ENCODE measurements at places on chromosomes 6 and 20.

GRCh38 chr6:168101590-168102314 is 22.7 kb upstream of the FRMD1 start:
- DNase-seq, result no peak

- DNase-seq, result no peak
Observed at GRCh38 chr20:10631126-10631525, 42.7 kb downstream of the JAG1 start.

DNA sequence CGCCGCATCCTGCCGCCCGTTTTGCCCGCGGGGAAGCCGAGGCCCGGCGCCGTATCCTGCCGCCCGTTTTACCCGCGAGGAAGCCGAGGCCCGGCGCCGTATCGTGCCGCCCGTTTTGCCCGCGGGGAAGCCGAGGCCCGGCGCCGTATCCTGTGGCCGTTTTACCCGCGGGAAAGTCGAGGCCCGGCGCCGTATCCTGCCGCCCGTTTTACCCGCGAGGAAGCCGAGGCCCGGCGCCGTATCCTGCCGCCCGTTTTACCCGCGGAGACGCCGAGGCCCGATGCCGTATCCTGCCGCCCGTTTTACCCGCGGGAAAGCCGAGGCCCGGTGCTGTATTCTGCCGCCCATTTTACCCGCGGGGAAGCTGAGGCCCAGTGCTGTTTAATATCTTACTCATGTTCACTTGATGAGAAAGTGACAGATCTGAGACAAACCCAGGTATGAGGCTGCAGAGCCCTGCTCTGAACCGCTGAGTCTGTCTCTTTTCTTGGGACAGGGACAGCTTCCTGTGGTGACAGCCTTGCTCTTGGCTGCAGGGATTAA is 129.4 kb downstream of the CDH26 start:
- DNase-seq, result no peak

GRCh38 chr20:39799366-39799965 is 837.3 kb downstream of the DHX35 start:
- DNase-seq, result no peak

- peak; percentile 18 for DNase-seq
Observed at GRCh38 chr6:45930420-45931040, 85.1 kb downstream of the CLIC5 start.

- no peak for DNase-seq
Observed at GRCh38 chr20:478949-479429, 16.7 kb upstream of the TBC1D20 start.

DNA sequence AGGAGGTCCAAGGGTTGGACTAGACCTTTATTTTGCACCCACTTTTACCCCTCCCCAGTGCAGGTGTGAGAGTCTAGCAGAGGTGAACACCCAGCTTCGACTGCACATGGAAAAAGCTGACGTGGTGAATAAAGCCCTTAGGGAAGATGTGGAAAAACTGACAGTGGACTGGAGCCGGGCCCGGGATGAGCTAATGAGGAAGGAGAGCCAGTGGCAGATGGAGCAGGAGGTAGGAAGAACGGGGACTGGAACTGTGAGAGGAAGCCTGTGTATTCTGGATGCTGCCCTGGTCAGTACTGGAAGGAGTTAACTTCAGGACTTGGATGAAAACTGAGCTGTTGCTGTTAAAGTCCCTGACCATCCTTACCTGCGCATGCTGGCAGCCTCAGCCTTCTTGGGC is 10.6 kb downstream of the CEP250 start:
- DNase-seq, result no peak

DNA sequence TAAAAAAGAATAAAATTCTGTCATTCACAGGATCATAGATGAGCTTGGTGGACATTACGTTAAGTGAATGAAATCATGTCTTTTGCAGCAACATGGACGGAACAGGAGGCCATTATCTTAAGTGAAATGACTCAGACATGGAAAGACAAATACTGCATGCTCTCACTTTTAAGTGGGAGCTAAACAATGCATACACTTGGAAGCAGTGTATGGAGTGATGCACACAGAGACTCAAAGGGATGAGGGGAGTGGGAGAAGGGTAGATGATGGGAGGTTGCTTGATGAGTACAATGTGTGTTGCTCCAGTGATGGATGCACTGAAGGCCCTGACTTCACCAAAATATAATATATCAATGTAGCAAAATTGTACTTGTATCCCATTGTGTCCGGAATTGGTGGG is 293.4 kb downstream of the CD109 start:
- DNase-seq, result no peak

GRCh38 chr6:128069188-128069587 is 168.3 kb upstream of the THEMIS start:
- no peak for DNase-seq

DNA sequence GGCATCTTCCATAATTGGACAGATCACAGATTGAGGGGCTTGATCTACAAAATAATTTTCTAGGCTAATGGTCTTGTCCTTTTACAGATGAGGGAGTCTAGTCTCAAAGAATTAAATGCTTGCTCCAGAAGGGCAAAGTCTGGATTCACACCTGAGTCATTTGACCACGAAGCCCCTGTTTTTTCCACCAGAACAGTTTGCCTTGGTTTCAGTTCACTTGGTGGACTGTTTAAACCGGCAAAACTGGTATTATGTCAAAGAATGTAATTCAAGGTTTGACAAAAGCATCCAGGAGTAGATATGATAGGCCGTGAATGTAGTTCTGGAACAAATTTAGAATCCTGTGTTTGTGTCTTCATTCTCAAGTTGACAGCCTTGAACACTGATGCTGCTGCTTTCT is 3.3 kb downstream of the MYO6 start:
- no peak for DNase-seq

- no peak for DNase-seq
Observed at GRCh38 chr6:41958022-41958856, 16.6 kb upstream of the CCND3 start.

- DNase-seq, result no peak
Observed at GRCh38 chr6:102327697-102328225, 934.3 kb downstream of the GRIK2 start.

DNA sequence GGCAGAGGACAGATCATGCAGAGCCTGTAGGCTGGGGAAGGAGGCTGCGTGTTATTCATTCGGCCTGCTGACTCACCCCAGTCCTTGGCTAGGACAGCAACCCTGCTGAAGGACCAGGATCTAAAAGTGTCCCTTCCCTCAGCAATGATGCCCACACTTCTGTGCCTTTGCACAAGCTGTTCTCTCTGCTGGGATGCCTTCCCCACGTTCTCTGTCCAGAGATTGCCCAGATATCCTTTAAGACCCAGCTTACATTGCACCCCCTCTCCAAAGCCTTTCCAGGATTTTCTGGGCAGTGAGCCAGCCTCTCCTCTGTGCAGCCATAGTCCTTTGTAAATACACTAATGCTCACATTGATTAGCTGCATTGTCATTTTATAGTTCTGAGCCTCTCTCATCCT is 99.3 kb upstream of the CHD6 start:
- no peak for DNase-seq

- no peak for DNase-seq
Observed at GRCh38 chr6:10449751-10450150, 34.9 kb upstream of the TFAP2A start.

GRCh38 chr6:31407699-31408098 is 4.3 kb downstream of the MICA start:
- no peak for DNase-seq

DNA sequence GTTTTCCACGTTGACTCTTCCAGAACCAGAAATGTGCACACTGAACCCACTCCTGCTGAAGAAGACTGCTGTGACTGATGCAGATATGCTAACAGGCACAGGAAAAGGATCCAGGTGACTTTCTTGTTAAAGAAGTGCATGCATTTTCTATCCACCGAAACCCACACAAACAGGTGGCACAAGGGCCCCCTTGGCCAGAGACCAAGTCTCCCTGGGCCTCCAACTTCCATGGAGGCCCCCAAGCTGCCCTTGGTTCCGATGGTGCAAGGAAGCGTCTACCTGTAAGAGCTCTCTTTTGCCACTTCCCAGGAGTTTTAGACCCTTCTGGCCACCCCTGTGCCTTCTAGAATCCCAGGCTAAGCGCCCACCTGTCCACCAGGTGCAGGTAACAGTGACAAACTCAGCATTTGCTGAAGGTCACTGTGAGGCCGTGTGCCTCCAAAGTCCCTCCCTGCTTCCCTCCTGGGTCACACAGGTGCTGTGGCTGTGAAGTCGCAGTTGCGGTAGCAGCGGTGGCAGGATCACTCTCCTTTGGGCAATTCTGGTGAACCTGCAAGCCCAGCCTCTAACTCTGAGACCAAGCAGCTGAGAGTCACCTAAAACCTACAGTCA is 134.8 kb downstream of the PXDC1 start:
- no peak for DNase-seq

GRCh38 chr6:5208471-5208971 is 52.2 kb downstream of the LYRM4 start:
- no peak for DNase-seq

GRCh38 chr6:169224185-169224695 is 29.4 kb downstream of the THBS2 start:
- DNase-seq, result no peak

- DNase-seq, result no peak
Observed at GRCh38 chr20:47133809-47134456, 222.6 kb downstream of the ZMYND8 start.

- no peak for DNase-seq
Observed at GRCh38 chr6:3386374-3386857, 70.4 kb downstream of the SLC22A23 start.

GRCh38 chr20:40494248-40494647 is 194.8 kb downstream of the MAFB start:
- no peak for DNase-seq

DNA sequence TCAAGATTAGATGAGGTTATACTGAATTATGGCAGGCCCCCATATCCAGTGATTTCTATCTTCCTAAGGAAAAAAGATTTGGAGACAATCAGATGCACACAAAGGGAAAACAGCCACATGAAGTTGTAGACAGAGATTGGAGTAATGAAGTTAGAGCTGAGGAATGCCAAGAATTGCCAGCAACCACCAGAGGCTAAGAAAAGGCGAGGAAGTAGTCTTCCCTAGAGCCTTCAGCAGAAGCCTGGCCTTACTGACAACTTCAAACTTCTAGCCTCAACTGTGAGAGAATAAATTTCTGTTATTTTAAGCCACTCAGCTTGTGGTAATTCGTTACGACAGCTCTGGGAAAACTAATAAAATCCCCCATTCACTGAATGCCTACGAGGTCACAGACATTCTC is 473.9 kb downstream of the COL12A1 start:
- no peak for DNase-seq

GRCh38 chr20:41848180-41848579 is 230.0 kb upstream of the CHD6 start:
- no peak for DNase-seq

- DNase-seq, result no peak
Observed at GRCh38 chr20:63265891-63266515, 6.6 kb upstream of the ARFGAP1 start.

- DNase-seq, result no peak
Observed at GRCh38 chr6:167399051-167399387, 74.1 kb downstream of the TTLL2 start.

- no peak for DNase-seq
Observed at GRCh38 chr20:14445310-14445709, 107.9 kb upstream of the FLRT3 start.

DNA sequence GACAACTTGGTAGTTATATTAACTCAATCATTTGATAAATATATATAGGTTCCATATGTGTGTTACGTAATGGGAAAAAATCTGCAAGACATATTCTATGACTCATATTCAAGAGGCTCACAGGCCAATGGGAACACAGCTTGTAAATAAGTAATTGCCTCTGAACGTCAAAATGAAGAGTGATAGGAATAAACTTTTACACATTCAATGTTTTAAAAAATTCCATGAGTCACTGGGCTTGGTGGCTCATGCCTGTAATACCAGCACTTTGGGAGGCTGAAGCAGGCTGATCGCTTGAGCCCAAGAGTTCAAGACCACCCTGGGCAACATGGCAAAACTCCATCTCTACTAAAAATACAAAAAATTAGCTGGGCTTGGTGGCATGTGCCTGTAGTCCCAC is 209.4 kb upstream of the MCHR2 start:
- no peak for DNase-seq

- no peak for DNase-seq
Observed at GRCh38 chr6:134111062-134111677, 58.7 kb upstream of the SLC2A12 start.

DNA sequence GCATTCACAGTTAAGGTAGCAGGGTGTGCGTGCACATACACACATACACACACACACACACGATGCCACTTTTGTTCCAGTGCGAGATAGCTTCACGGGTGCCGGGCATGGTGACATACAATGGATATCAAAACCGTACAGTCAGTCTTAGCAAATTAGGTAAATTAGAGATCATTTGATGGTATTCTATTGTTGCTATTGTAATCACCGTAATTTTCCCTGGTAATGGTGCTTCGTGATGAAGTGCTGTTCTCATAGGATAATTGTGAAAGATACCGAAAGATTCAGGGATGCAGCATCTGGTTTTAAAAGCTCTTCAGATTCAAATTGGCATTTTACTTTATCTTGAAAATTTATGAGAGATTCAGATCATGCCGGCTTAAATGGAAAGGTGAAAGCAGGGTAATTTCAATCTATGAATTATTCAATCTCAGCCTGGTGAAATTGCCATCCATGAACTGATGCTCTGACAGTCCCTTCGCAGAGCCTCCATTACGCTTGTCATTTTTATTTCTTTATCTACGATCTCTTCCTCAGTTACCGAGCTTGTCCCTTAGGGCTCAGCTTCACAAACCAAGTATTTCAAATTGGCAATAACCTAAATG is 71.3 kb upstream of the SOX4 start:
- no peak for DNase-seq

DNA sequence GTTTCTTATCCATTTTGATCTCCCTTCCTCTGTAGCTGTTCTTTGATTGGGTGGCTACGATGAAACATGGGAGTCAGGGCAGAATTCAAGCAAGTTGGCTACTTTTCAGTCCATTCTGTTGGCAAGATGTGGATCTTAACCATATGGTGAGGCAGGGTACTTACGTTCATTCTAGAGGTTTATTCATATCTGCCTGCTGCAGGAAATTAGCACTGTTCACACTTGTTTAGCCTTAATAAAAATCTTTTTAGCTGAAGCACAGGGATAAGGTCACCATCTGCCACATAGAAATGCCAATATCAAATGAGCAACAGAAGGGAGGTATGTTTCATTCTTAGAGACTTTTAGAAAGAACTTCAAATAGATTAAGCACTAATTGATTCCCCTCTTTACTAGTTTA is 83.9 kb downstream of the GRIK2 start:
- no peak for DNase-seq

DNA sequence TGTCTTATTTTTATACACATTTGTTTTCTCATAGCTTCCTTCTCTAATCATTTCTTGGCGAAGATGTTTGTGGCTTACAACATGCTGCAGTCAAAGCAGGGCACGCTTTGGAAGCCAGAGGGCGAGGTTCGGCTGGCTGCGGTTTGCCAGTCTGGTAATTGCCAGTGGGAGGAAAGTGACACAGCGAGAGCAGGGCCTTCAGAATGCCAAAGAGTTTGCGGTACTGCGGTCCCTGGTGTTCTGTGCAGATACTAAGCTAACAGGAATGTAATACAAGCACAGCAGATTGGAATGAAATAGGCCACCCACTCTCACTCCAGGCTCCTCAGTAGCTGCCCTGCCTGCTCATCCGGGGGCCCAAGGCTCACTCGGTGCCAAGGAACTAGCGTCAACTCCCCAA is 58.7 kb upstream of the TGM3 start:
- DNase-seq, result no peak
